ENCODE measurements at places on chromosomes 16 and 17.

- DNase-seq = peak; percentile 65
Measured at GRCh38 chr16:27318392-27319256, 4.8 kb downstream of the IL4R start.

GRCh38 chr17:73717690-73718089, 73.4 kb upstream of the SDK2 start:
- no peak for DNase-seq

DNA sequence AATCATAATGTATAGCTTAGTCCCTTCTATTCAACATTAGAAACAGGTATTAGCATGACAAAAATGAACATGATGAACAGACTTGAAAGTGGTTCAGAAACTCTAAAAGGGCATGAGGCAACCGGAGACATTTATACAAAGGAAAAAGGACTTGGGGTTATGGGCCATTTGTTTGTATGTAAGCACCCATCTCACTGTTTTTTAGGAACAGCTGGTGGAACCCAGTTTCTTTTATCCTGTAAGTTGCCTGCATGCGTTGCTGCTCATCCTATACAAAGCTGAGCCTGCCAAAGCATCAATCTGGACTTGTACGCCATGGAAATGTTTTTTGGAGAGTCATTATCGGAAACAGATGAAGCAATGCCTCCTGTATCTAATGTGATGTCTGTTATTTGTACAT, 72.3 kb upstream of the NACA2 start:
- DNase-seq = no peak

GRCh38 chr16:72394526-72394925, 222.6 kb upstream of the PMFBP1 start:
- DNase-seq = no peak

DNA sequence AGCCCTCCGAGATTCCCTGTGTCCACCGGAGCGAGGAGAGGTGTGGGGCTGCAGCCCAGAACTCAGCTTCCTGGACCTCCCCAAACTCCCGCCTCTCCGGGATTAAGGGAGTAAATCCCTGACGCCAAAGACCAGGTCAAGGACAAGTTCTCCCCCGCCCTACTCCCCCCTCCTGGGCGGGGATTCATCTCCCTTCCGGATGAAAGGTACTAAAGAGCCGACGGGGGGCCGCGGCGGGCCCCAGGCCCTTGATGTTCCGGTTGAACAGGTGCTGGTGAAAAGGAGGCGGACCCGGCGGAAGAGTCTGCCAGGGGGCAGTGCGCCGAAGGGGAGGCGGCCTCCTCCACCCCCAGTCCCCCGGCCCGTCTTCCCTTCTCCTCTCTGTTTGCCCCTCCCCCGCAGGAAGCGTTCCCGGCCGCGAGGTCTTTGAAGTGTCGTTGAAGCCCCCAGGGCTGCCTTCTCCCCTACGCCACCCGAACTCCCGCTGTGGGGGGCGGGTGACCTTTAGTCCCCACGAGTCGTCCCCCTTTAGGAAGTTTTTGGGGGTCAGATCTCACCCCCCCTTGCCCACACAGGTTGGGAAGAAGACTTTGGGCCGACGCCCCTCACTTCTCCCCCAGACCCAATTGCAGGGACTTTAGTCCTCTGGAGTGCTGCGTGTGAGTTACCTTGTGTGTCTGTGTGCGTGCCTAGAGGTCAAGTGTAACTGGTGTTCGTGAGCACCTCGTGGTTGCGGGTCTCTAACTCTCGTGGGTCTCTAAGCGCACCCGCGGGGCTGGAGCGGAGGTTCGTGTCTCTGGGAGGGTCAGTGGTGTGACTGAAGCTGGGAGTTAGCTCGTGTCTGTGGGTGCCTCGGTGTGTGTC, 1.1 kb upstream of the MLLT6 start:
- peak; percentile 86 for DNase-seq
